ENCODE measurements at places on chromosomes 3 and 15. TPM values are rescaled to one million over a fixed set of nuclear protein-coding genes. Genes with fewer than 3 reads are reported as not detected.

STIMATE gene
- total RNA-seq, result 13.8 TPM

PRKAR2A gene
- 20.1 TPM for total RNA-seq

FILIP1L gene
- 12.6 TPM for total RNA-seq

AMT gene
- total RNA-seq, result 2.5 TPM

LRRC3B gene
- total RNA-seq, result not detected

NISCH gene
- total RNA-seq, result 31.5 TPM

SLC22A13 gene
- not detected for total RNA-seq

OGG1 gene
- total RNA-seq, result 32.8 TPM

CHL1 gene
- 0.59 TPM for total RNA-seq

Data from bronchus fibroblast of lung (primary cell).